ENCODE measurements at places on chromosomes 2 and 18. TPM values are rescaled to one million over a fixed set of nuclear protein-coding genes. Genes with fewer than 3 reads are reported as not detected.

The CNGA3 gene
- not detected for polyA plus RNA-seq

The RGPD3 gene
- not detected for polyA plus RNA-seq

The TNFAIP6 gene
- not detected for polyA plus RNA-seq

The BARD1 gene
- 2.8 TPM for polyA plus RNA-seq

The CD207 gene
- polyA plus RNA-seq, result not detected

The CNTNAP5 gene
- polyA plus RNA-seq, result not detected

The EFR3B gene
- polyA plus RNA-seq, result 0.10 TPM

The ZNF512 gene
- polyA plus RNA-seq, result 43.4 TPM

The VIL1 gene
- 0.15 TPM for polyA plus RNA-seq

The ST6GAL2 gene
- polyA plus RNA-seq, result not detected

The FAP gene
- polyA plus RNA-seq, result not detected

The C2orf74 gene
- polyA plus RNA-seq, result 54.1 TPM

The ZC3H6 gene
- polyA plus RNA-seq, result 9.1 TPM

The NOSTRIN gene
- not detected for polyA plus RNA-seq

The ANTXR1 gene
- polyA plus RNA-seq, result 0.18 TPM

The ALK gene
- polyA plus RNA-seq, result 0.13 TPM

The SP5 gene
- not detected for polyA plus RNA-seq

The IDH1 gene
- polyA plus RNA-seq, result 1.8 TPM

The SLC5A7 gene
- not detected for polyA plus RNA-seq

The CASP10 gene
- 15.9 TPM for polyA plus RNA-seq

The ZNF385B gene
- polyA plus RNA-seq, result not detected

The RAD51AP2 gene
- not detected for polyA plus RNA-seq

The SERPINB10 gene
- not detected for polyA plus RNA-seq

The CRYGC gene
- polyA plus RNA-seq, result not detected

The PAPOLG gene
- 14.9 TPM for polyA plus RNA-seq
